ENCODE measurements at places on chromosomes 11 and 22.

DNA sequence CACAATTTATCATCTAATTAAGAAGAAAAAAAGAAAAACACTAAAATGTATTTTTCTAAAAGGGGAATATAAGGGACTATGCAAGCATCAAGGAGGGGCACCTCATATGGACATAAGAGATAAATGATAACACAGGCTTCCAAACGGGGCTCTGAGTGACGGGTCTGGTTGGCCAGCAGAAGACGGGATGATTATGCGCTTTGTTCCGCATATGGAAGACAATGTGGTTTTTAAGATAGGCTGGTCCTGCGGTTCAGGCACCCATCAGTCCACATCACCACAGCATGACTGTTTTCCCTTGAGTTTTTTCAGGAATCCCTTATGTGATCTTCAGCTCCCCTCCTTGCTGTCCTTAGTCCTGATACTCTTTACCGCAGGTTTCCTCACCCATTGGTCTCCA is 404.6 kb downstream of the OPCML start:
- DNase-seq: no peak

DNA sequence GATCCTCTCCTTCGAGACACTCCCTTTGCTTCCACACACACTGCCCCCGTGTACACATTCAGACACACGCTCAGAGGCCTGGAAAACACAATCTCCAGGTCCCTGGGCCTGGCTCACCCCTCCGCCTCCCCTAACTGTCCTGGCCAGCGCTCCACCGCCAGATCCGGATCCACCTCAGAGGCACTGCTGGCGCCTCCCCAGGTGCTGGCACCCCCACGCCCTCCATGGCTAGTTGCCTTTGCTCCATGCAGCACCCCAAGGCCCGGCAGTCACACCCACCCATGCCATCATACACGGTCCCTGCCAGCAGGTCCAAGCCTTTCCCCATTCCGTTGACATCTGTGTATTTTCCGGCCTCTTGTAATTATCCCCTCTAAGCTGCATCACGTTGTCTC is 11.1 kb downstream of the SPTBN2 start:
- DNase-seq: no peak

DNA sequence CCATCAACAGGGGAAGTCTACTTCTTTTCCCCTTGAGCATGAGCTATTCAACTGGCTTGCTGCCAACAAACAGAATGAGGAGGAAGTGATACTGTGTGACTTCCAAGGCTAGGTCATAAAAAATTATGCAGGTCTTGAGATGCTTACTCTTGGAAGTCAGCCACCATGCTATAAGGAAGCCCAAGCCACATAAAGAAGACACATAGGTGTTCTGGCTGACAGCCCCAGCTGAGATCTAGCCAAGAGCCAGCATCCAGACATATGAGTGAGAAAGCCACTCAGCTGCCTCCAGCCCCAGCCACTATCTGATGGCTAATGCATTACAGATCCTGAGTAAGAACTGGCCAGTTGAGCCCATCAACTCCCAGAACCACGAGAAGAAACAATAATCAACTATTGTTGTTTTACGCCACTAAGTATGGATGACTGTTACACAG is 31.0 kb upstream of the PPP2R1B start:
- DNase-seq: no peak

GRCh38 chr11:8381343-8381742 is 117.7 kb upstream of the LMO1 start:
- DNase-seq: no peak

DNA sequence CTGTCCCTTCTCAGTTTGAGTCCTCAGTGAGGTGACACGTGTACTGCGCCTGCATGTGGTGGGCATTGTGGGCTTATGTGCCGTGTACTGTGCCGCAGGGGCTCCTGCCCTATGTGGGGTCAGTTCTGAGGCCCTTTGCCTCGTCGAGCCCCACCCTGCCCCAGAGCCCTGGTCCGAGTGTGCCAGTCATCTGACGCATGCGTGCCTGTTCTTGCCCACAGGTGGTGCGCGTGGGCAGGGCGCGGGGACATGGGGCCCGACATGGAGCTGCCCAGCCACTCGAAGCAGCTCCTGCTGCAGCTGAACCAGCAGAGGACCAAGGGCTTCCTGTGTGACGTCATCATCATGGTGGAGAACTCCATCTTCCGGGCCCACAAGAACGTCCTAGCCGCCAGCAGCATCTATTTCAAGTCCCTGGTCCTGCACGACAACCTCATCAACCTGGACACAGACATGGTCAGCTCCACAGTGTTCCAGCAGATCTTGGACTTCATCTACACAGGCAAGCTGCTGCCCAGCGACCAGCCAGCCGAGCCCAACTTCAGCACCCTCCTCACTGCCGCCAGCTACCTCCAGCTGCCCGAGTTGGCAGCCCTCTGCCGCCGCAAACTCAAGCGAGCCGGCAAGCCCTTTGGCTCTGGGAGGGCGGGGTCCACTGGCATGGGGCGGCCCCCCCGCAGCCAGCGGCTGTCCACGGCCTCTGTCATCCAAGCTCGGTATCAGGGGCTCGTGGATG is 22.3 kb upstream of the TMEM191C start:
- no peak for DNase-seq

DNA sequence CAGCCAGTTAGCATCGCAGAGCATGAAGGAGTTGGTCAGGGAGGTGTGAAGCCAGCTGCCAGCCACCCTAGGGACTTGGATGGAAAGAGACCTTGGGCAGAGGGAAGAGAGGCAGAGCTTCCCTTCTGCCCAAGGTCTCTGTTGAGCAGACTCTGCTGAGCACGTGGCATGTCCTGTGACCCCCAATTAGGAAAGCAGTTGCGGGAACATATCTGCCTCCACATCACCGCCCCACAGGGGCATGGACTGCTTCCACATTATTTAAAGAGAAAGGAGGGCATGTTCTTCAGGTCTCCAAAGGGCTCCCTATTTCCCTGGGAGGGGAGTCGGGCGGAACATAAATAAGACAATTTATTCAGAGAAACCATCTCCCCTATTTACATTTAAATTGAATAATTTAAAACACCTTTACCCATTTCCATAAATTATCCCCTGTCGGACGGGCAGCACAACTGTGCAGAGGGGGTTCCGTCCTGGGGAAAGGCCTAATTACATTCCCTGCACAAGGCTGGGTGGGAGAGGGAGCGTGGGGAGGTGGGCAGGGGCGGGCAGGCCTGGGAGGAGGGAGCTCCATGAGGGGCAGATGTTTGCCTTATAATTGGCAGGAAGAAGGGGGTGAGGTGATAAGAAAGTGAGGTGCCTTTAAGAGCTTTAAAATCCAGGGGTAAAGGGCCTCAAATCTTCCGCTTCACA is 88.8 kb upstream of the THY1 start:
- DNase-seq: no peak

DNA sequence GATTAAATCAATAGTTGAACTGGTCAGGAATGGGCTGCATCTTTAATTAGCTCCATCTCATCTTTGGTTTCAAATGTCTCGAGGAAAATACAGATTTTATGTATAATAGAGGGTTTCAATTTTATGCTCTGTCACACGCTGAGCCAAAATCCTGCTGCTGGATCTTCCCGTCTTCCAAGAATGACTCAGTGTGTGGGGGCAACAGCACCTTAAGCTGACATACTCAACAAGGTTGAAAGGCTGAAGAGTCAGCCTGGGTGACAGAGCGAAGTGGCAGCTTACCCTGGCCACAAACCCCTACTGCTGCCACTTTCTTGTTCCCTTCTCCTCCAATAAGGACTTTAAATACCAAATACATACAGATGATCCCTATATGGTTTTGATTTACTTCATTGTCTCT is 9.0 kb upstream of the PCF11 start:
- DNase-seq: no peak

- no peak for DNase-seq
Observed at GRCh38 chr11:95156916-95157541, 67.4 kb downstream of the ENDOD1 start.

DNA sequence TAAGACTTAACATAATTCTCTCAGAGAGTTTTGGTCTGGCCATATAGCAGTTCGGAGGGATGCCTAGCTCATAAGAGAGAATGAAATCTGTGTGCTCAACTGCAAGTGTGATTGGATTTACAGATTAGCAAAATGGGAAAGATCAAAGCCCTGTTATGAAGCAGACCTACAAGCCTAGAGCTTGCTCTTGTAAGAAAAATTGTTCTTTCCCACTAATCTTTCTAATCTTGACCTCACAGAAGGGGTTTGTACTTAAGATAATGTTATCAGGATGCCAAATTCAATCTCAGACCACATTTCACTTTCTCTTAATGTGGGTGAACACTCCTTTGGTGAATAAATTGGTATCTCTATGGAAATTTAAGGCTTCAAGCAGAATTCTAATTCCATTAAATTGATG is 267.2 kb downstream of the RAB38 start:
- DNase-seq: no peak

GRCh38 chr11:37089439-37089838 is 491.4 kb upstream of the RAG2 start:
- no peak for DNase-seq

DNA sequence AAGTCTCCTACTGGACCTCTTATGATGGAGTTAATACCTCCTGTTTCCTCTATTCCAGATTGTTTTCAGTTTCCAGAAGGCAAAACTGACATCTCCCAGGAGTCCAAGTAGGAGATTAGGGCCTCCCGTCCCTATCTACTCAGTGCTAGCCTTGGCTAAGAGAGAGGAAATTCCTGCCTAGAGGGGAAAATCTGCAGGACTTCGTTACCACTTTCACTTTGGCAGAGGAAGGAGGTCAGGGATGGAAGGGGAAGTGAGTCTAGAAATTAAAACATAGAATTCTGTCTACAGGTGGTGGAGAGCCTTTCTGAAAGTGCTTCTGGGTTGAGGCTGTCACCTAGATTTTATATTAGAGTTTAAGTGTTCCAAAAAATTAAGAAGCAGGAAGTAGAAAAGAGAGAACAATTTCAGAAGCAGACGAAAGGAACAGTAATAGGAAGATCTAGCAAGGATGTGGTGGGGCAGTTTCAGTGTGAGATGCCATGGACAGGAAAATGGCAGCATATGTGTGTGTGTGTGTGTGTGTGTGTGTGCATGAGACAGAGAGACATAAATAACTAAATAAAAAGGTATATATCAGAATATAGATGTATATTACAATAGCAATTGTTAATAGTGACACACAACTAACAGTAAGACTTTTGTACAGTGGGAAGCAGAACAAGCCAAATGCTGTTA is 2.4 kb upstream of the TRIM68 start:
- no peak for DNase-seq

GRCh38 chr22:24594569-24595120 is 1.8 kb upstream of the LRRC75B start:
- DNase-seq: no peak

DNA sequence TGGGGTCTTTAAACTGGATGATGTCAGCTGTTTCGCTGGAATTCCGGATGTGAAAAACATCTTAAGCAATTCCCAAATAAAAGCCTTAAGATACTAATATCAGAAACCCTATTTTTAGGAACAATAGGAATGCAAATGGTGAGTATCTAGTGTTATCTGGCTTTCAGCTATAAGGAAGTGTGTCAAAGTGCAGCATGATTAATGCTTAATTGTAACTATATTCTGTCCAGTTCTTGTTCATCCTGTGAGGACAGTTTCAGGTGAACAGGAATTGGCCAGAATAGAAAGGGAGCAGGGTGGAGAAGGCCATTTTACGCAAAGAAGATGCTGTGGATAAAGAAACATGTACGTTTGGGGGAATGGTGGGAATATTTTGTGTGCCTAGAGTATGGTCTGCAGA is 108.2 kb downstream of the RASSF10 start:
- DNase-seq: no peak

DNA sequence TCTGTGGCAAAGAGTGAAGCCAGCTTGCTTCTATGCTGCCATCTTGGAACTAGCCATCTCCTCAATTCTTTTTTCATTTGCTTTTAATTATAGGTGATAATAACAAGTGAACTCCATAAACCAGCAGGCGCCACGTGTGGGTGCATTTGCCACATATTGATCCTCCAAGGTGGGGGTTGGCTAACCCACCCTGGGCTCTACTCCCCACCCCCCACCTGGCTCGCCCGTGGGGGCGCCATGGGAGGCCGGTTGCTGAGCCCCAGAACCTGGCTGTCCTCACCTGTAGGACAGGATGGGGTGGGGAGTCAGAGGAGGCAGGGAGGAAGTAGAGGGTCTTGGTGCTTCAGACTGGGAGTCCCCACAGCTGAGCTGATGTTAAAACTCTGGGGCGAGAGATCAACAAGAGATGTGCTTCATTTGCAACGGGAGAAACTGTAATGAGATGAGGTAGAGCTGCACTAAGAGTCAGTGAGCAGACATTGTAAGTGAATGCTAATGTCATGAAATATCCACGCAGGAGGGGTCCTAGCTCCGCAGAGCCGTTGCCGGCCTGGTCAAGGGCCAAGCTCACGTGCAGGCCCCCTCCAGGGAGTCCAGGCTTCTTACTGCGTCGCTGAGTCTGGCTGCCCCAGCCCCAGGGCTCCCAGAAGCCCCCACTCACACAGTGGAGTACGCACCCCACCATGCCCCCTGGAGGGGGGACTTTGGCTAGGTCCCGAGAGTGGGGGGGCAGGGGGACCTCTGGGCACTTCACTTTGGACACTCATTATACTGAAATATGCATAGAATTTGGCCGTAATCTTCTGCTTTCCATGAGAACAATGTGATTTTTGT is 59.4 kb downstream of the BRD1 start:
- DNase-seq: no peak

DNA sequence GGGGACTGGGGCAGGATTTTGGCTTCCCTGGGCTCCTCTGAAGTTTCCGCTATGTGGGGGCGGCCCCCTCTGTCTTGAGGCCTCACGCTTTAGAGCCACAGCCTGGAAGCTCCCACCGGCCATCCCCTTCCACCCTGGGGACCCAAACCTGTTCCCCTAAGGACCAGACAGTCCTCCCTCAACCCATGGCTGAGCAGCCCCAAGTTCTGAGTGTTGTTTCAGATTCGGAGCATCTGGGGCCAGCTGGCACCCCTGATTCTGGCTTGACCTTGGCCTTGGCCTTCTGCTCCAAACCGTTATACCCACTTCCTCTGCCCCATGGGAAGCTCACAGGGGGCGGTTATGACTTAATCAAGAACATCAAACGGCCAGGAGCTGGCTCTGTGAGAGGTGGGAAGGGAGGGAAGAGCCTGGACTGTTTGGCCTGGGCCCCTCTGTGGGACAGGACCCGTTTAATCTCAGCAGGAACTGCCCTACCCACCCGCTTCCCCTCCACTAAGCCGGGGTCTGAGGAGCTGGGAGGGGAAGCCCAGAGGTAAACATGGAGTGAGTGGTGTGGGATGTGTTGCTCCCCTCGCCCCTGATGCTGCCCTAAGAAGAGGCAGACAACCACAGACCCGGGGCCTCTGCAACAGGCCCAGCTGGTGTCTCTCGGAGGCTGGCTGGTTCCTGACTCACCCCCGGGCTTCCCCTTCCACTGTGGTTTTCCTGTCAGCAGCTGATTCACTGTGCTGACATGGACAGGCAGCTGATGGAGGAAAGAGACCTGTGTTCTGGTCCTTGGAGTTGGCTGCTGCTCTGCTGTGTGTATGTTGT is 3.4 kb downstream of the CD82 start:
- peak; percentile 81 for DNase-seq

Data from activated CD8-positive, alpha-beta memory T cell treated with anti-CD3 and anti-CD28 coated beads for 4 hours (primary cell).